ENCODE measurements at places on chromosomes 5 and 9. TPM values are rescaled to one million over a fixed set of nuclear protein-coding genes. Genes with fewer than 3 reads are reported as not detected.

Gene OR1J2
- total RNA-seq, result not detected

Gene PHAX
- 52.9 TPM for total RNA-seq

Gene PAEP
- not detected for total RNA-seq

Gene SNCAIP
- not detected for total RNA-seq

Gene CDX1
- not detected for total RNA-seq

Gene NKD2
- 3.2 TPM for total RNA-seq

DNA sequence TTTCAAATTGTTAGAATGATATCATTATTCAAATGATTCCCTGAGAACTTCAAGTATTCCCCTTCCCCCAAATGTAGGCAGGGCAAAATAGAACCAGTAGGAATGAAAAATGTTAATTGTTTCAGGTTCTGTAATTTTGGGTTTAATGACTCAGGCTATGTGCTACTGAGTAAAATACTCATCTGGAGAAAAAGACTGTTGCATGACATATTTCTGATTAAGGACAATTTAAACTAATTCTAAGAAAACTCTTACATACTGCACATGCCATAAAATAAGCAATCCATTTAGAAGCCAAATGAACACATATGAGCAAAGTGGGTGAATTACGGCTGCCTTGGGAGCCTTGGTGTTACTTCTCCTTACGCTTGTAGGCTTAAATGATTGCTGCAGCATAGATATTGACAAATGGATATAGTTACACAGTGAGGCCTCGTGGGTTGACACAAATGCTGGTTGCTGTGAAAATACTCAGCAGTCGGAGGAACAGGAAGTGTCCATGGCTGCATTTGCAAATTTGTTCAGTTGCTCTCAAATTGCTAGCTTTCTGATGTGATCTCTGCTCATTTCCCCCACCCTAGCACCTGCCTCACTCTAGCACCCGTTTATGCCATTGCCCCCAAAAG, 174.9 kb upstream of the DMAC1 start:
- DNase-seq, result no peak
- H3K27me3 ChIP-seq, result no peaks in the 10 kb centered on the region
- H3K36me3 ChIP-seq, result peaks cover 4% of the 10 kb centered on the region
- peaks cover 54% of the 10 kb centered on the region for H3K4me1 ChIP-seq

- no peak overlapping the region for H3K4me3 ChIP-seq
- H3K27ac ChIP-seq, result no peak overlapping the region
- H3K36me3 ChIP-seq, result no peaks in the 10 kb centered on the region
Measured at GRCh38 chr9:105426657-105427056, 21.2 kb upstream of the FSD1L start.

DNA sequence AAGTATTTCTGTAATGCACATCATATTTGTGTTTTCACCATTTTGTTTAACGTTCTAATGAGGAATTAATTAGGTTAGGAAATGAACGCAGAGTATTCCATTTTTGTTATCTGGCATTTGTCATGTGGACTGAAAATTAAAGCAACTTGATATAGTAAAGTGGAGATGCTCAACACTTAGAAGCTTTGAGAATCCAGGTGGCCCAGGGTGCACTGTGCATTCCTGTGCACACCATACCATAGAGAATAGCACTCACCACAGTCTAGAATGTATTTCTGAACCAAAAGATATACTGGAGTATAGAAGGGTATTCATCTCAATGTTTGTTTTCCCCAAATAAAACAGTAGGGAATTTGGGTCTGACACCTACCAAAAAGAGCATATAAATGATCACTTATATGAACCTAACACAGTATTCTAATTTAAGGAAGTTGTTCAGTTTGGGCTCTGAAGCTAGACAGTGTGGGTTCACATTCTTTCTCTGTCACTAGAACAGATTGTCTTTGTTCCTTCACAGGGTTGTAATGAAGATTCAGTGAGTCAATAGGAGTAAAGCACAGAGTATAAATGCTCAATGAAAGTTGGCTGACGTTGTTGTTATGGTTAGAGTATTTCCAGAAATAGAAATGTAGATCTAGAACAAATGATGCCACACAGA, 125.6 kb upstream of the DMRT1 start:
- no peak overlapping the region for H3K27ac ChIP-seq
- no peaks in the 10 kb centered on the region for H3K4me1 ChIP-seq

DNA sequence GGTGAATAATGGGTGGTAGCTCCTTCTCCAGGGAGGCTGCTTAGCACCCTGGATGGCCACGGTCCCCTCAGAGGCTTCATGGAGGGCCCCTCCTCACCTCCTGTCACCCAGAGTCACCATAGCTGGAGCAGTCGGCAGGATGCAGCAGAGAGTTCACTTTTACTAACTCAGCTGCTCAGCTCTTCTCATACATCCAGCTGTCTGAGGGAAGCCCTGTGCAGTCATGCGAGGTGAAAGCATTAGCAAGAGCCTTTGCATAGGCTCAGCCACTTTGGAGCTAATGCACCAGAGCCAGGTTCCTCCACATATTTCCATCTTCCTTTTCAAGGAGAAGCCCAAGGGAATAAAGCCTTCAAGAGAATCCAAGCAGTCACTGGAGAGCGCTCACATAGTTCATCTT, 499.2 kb downstream of the BNC2 start:
- no peak overlapping the region for H3K4me3 ChIP-seq
- H3K27me3 ChIP-seq, result no peaks in the 10 kb centered on the region
- no peak for DNase-seq
- no peaks in the 10 kb centered on the region for H3K36me3 ChIP-seq
- H3K27ac ChIP-seq, result no peak overlapping the region

- no peaks in the 10 kb centered on the region for H3K36me3 ChIP-seq
- peaks cover under 1% of the 10 kb centered on the region for H3K27me3 ChIP-seq
- H3K4me3 ChIP-seq, result no peak overlapping the region
Measured at GRCh38 chr9:8053501-8053900, 253.9 kb upstream of the DMAC1 start.

DNA sequence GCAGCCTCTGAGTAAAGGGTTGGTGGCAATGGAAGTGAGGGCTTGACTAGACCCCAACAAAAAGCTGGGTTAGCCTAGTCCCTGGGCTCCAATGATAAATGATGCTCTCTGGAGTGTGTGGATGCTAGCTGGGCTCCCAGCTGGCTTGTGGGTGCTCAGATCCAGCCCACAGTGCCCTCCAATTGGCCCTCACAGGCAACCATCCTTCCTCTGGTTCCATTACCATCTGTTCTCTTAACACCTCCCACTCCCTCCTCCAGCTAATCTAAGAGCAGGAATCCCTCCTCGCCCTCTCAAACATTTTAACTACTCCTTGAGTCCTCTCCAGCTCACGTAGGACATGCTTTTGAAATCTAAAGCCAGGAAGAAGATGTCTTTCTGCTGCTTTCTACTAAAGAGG, 25.2 kb upstream of the FRMD3 start:
- no peaks in the 10 kb centered on the region for H3K36me3 ChIP-seq
- H3K4me1 ChIP-seq, result no peaks in the 10 kb centered on the region
- H3K27me3 ChIP-seq, result no peaks in the 10 kb centered on the region
- no peak overlapping the region for H3K4me3 ChIP-seq

GRCh38 chr9:135103001-135103446, 15.6 kb downstream of the OLFM1 start:
- peaks cover 7% of the 10 kb centered on the region for H3K27me3 ChIP-seq
- no peaks in the 10 kb centered on the region for H3K4me1 ChIP-seq
- no peaks in the 10 kb centered on the region for H3K36me3 ChIP-seq
- no peak for DNase-seq
- H3K27ac ChIP-seq, result no peak overlapping the region

GRCh38 chr9:79250806-79251205, 321.0 kb upstream of the TLE4 start:
- no peaks in the 10 kb centered on the region for H3K27me3 ChIP-seq
- H3K4me3 ChIP-seq, result no peak overlapping the region
- DNase-seq, result no peak
- no peaks in the 10 kb centered on the region for H3K36me3 ChIP-seq
- no peaks in the 10 kb centered on the region for H3K4me1 ChIP-seq

DNA sequence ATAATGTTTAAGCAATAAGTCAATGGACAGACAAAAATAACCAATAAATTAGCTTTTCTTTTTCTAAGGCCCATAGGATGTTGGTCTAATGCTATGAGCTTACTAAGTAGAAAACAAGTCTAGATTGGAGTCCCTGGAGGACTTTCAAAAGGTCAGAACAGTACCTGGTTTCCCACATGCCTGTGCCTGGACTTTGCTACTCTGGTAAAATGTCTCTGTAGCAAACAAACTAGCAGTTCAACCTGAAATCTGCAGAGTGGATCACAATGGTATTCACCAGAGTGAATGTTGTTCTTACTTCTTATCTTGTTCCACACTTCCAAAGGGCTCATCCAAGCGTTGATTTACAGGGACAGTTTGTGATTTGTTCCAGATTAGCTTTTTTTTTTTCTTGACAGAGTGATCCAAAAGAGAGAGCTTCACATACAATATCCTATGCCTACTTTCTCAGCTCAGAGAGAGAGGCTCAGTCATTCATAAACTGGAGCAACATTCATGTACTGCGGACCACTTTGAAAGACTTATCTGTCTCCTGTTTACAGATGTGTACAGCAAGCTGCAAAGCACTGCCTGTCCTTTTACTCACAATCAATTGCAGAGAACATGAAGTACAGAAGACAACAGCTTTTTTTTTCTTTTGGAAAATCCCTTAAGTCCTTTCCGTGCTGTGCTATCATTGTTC, 466.1 kb downstream of the SPATA31D1 start:
- H3K27ac ChIP-seq, result no peak overlapping the region
- DNase-seq, result no peak
- H3K27me3 ChIP-seq, result no peaks in the 10 kb centered on the region
- H3K36me3 ChIP-seq, result no peaks in the 10 kb centered on the region

DNA sequence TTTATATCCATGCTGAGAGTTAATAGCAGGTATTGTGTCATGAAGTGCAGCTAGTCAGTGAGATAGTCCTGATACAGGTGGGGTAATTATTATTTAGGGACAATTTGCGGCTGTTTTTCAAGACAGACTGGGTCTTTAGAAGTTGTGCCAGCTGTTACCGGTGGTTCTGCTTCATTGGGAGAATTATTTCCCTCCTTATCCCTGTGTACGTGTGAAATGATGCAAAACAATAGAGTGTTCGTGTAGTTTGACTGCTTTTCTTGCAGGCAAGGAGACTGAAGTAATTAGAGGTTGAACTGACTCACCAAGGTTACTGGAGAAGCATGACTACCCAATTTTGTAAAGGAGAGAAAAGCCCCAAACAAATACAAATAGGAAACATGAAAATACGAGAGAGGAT, 101.7 kb downstream of the ARRDC3 start:
- no peak for DNase-seq
- H3K4me3 ChIP-seq, result peak overlapping the region; percentile 81
- H3K27me3 ChIP-seq, result peaks cover 2% of the 10 kb centered on the region
- peaks cover 13% of the 10 kb centered on the region for H3K36me3 ChIP-seq
- H3K27ac ChIP-seq, result peak overlapping the region; percentile 49

GRCh38 chr5:6556089-6556801, 76.6 kb downstream of the NSUN2 start:
- no peak for DNase-seq
- H3K36me3 ChIP-seq, result no peaks in the 10 kb centered on the region
- H3K27me3 ChIP-seq, result peaks cover 8% of the 10 kb centered on the region

GRCh38 chr5:150600616-150601490, 39.6 kb upstream of the SYNPO start:
- H3K27ac ChIP-seq, result no peak overlapping the region
- no peak overlapping the region for H3K4me3 ChIP-seq
- H3K27me3 ChIP-seq, result no peaks in the 10 kb centered on the region
- DNase-seq, result no peak
- no peaks in the 10 kb centered on the region for H3K36me3 ChIP-seq

GRCh38 chr9:134494273-134494815, 147.3 kb upstream of the COL5A1 start:
- no peak for DNase-seq
- no peak overlapping the region for H3K27ac ChIP-seq
- no peaks in the 10 kb centered on the region for H3K4me1 ChIP-seq
- no peak overlapping the region for H3K4me3 ChIP-seq
- no peaks in the 10 kb centered on the region for H3K27me3 ChIP-seq

- H3K36me3 ChIP-seq, result no peaks in the 10 kb centered on the region
- H3K27ac ChIP-seq, result no peak overlapping the region
Measured at GRCh38 chr5:147751156-147751830, 31.2 kb downstream of the JAKMIP2 start.

DNA sequence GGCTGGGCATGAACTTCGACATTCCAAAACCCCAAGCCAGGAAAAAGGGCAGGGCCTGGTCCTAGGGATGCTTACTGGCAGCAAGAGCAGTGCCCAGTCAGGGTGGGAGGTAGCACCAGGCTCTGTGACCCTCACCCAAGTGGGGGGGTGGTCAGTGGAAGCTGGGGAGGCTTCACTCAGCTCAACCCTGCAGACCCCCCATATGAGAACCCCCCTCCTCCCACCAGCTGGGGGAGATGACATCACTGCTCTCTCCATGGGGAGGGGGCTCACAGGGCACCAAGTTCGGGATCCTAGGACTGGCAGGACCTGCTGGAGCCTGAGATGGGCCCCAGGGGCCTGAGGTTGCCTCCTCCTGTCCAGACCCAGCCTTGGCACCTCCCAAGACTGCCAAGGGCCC, 4.7 kb downstream of the DNLZ start:
- DNase-seq, result no peak
- no peak overlapping the region for H3K4me3 ChIP-seq

GRCh38 chr9:132647806-132648205, 22.0 kb downstream of the DDX31 start:
- H3K27ac ChIP-seq, result no peak overlapping the region
- no peaks in the 10 kb centered on the region for H3K27me3 ChIP-seq
- H3K4me3 ChIP-seq, result no peak overlapping the region
- H3K4me1 ChIP-seq, result peaks cover 11% of the 10 kb centered on the region

DNA sequence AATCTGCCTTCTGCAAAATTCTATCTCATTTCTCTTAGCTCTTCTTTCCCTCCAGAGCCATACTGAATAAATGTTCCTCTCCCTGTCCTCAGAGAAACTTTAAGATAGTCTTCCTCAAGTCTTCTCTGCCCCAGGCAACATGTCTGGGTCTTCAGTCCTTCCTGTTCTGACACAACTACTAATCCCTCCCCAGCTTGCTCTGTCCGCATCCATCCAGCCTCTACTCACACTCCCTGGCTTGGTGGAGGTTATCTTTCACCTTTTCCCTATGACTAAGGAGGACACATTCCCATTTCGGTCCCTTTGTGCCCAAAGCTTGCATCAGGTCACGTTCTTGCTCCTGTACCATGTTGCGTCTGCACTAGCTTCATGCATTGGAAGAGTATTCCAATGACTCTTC, 143.3 kb downstream of the TTLL11 start:
- no peaks in the 10 kb centered on the region for H3K4me1 ChIP-seq
- H3K27ac ChIP-seq, result no peak overlapping the region
- no peak overlapping the region for H3K4me3 ChIP-seq
- H3K27me3 ChIP-seq, result peaks cover 8% of the 10 kb centered on the region
- H3K36me3 ChIP-seq, result no peaks in the 10 kb centered on the region
